Eye (tissue), 1 donor: ENCODE measurements at places on chromosomes 4 and X.
A peak's percentile ranks its signal among the peaks of the same experiment; 100 is the strongest.

- DNase-seq: no peak
Measured at GRCh38 chrX:134909261-134909660, 81.5 kb upstream of the SMIM10 start.

GRCh38 chr4:845836-846251 lies 19.9 kb upstream of the CPLX1 start:
- no peak for DNase-seq

- DNase-seq: no peak
Measured at GRCh38 chr4:159021597-159022385, 81.1 kb upstream of the RAPGEF2 start.

DNA sequence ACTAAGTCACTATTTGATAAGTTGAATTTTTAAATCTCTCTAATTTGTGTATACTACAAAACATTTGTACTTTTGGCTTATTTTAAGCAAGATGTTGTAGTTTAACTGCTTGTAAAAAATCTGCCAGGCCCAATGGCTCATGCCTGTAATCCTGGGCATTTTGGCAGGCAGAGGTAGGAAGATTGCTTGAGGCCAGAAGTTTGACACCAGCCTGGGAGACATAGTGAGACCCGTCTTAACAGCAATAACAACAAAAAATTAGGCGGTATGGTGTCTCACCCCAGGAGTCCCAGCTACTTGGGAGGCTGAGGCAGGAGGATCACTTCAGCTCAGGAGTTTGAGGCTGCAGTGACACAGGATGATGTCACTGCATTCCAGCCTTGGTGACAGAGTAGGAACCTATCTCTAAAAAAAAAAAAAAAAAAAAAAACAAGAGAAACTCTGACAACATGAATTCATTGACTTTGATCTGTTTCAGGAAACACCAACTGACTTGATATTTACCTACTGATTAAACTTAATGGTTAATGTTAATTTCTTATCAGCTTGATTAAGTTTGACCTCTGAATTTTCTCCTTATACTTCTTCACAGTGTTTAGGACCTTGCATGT lies 8.9 kb downstream of the FHIP1A start:
- no peak for DNase-seq

GRCh38 chr4:126678618-126679017 lies 954.1 kb upstream of the INTU start:
- DNase-seq: peak; percentile 53

GRCh38 chrX:101491943-101492342 lies 6.7 kb downstream of the ARMCX4 start:
- no peak for DNase-seq

- no peak for DNase-seq
Measured at GRCh38 chr4:86554646-86555045, 39.5 kb upstream of the PTPN13 start.

DNA sequence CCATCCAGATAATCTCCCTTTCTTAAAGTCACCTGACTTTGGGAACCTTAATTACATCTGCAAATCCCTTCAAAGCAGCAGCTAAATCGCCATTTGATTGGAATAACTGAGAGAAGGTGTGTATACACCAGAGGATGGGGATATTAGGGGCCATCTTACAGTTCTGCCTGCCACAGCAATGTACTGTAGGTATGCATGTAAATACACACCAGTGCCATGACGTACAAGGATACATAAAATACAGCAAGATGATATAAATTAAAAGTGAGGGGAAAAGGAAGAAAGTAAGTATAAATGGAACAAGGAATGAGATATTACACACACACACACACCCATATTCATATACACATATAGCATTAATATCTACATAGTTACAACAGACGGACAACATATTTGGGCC lies 81.2 kb downstream of the CBR4 start:
- no peak for DNase-seq

GRCh38 chr4:130288576-130288975 lies 1192.6 kb downstream of the C4orf33 start:
- DNase-seq: no peak

DNA sequence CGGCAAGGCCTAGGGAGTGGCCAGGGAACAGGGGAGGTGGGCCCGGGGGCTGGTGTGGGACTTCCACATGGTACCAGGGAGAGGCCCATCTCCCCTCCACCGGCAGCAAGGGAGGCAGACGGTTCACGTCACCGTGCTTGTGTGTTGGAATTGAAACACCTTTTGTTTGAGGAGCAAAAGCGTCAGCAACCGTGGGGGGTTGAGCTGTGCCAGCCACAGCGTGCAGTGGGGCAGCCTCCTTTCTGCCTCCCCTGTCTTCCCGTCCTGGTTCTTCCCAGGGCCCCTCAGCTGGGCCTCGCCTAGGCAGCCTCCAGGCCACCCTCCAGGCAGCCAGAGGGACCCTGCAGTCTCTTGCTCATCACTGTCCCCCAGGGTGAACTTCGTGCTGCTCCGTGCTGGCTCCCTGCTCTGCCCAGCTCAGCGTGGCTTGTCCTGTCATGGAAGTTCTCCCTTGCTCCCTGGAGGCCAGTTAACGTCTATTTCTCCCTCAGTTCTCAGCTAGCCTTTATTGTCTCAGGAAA lies 32.1 kb upstream of the HGFAC start:
- DNase-seq: no peak

DNA sequence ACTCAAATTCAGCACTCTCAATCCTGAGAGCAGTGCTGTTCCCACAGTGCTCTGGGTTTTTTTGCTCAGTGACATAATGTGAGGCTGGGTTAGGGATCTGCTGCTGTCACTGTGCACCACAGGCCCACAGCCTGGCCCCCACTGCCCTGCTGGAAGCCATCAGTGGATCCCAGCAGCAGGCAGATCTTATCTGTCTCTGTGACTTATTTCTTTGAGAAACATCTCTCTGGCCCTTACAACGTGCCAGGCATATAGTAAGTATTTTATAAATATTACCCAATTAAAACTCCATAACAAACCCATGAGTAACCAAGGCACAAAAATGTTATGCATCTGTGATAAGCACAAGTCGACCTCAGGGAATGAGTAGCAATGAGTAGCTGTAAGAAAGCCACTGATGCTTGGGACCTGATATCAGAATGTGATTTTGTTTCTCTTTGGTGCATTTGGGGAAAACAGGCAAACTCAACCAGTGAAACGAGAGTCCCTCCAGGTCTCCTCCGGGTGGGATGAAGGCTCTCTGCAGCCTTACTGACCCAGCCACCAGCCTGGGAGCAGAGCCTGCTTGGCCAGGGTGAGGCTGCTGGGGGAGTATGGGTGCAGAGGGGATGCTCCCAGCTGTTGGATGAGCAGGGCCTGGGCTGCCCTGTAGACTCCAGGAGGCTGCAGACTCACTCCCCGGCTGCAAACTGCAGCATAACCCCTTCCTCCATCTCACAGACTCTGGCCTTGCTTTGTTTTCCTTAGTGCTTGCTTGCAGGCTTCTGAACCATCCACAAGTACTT lies 172.7 kb upstream of the LNX1 start:
- peak; percentile 10 for DNase-seq

DNA sequence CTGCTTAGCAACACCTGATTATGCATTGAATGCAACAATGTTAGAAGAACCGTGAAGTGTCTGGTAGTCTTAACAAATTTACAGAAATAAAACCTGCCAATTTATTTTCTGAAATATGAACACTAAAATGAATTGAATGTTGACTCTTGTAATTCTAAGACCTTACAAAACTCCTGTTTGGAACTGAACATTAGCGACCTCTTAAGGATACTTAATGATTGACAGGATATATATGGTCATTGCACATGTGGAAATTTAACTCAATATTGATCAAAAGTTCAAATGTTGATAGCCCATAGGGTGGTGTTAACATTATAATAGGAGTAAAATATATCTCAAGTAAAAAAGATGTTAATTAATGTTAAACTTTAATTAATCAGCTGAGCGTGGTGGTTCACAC lies 79.1 kb downstream of the TECRL start:
- DNase-seq: no peak

DNA sequence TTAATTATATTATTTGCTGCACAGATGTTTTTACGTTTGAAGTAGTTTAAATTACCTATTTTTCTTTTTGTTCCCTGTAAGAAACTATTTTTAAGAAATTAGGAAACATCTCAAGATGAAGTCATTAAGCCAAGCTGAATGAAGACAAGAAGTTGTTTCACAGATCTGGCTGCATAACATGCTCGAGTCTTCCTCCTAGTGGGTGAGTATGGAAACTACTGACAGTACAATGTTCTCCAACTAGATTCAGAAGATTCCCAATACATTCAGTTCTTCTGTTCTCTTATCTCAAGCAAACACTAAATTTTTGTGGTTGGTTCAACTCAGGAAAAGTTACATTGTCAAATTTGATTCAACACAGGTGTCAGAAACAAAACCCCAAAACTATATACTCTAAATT lies 256.8 kb upstream of the VCX start:
- DNase-seq: peak; percentile 49

DNA sequence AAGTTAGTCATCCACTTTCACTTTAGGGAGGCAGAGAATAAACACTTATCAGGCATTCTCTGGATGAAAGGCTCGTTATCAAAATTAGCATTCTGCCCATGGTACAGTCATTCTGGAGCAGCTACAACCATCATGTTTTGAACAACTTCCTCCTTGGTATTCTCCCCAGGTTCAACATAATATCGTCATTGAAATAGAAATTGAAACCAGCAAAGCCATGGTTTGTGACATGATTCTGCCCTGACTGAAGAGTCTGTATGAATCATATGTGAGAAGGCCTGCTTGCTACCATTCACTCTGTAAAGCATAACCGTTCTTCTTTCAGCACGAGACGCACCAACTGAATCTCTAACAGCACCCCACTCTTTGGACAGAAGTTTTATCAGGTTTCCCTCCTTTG lies 127.5 kb upstream of the RADX start:
- no peak for DNase-seq

DNA sequence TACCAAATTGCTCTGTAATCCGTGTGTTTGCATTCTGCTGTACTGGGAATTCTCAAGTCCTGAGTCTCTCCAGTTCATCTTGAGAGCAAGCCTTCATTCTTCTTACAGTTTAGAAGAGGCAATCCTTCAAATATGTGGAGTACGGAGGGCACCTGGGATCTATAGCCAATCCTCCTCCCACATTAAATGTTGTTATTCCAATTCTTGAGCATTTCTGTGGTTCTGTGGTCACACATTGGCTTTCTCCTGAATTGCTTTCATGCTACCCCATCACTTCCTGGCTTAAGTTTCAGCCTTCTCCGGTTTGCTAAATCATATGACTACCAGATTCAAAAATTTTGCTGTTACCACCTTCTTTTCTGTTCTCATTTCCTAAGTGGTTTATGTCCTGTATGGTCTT lies 611.1 kb downstream of the PCDH19 start:
- DNase-seq: no peak

- DNase-seq: peak; percentile 4
Measured at GRCh38 chrX:118566359-118566758, 70.7 kb downstream of the DOCK11 start.

DNA sequence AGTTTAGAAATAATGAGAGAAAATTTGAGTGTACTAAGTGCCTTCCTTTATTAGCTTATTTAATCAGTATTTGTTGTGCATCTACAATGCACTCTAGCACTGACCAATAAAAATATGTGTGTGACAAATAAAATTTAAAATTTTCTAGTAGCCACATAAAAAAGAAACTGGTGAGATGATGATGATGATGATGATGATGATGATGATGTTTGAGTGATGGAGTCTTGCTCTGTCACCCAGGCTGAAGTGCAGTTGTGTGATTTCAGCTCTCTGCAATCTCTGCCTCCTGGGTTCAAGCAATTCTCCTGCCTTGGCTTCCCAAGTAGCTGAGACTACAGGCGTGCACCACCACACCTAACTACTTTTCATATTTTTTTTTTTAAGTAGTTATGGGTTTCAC lies 110.2 kb downstream of the RNF150 start:
- no peak for DNase-seq

DNA sequence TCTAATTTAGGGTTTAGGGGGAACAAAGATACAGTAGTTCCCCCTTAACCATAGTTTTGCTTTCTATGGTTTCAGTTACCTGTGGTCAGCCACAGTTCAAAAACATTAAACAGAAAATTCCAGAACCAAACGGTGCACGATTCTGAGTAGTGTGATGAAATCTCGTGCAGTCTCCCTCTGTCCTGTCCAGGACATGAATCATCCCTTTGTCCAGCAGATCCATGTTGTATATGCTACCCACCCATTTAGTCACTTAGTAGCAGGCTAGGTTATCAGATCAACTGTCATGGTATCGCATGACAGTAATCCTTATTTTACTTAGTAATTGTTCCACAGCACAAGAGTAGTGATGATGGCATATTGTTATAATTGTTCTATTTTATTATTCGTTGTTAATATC lies 556.1 kb downstream of the IL1RAPL1 start:
- DNase-seq: no peak

GRCh38 chrX:13263560-13264251 lies 56.1 kb downstream of the ATXN3L start:
- DNase-seq: no peak

DNA sequence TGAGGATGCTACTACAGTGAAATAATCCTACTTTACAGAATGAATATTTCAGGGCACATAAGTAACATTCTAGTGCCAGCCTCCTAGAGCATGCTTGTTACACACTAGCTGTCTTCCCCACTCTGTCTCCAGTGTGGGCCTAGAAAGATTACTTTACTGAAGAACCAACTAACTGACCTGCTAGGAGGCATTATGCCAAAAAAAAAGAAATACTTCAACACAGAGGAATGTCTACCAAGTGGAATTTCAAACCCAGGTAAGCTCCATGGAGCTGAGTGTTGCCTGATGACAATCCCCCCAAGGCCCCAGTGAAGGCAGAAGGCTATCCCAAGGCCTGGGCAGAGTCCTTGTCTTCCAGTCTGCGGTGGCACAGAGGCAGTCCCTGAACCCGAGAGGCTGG lies 40.9 kb upstream of the STS start:
- no peak for DNase-seq

- peak; percentile 42 for DNase-seq
Measured at GRCh38 chr4:154035341-154035740, 246.5 kb upstream of the SFRP2 start.

DNA sequence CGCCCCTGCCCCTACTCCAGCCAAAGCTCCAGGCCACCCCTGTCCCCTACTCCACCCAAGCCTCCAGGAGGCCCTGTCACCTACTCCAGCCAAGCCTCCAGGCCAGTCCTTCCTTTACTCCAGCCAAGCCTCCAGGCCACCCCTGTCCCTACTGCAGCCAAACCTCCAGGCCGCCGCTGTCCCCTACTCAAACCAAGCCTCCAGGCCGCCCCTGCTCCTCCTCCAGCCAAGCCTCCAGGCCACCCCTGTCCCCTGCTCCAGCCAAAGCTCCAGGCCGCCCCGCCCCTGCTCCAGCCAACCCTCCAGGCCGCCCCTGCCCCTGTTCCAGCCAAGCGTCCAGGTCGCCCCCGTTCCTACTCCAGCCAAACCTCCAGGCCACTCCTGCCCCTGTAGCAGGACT lies 5.1 kb upstream of the ASMT start:
- DNase-seq: no peak

GRCh38 chr4:96108146-96108545 lies 268.3 kb downstream of the PDHA2 start:
- DNase-seq: no peak

DNA sequence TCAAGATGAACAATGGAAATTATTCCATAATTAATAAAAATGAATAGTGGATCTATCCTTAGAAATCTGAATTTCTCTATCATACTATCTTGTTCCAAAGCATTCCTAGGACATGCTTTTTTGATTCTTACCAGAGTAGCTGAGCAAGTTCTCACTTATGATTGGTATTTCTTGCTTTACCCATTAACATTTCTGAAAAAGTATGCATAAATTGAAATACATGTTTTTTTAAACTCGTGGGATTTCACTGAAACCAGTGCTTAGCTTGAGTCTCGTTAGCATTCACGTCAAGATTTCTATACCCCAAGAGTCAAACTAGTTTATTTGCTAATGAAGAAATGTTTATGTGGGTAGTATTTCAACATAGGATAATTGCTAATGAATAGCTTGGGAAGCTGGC lies 89.0 kb downstream of the ELOVL6 start:
- DNase-seq: no peak

GRCh38 chrX:112571388-112571787 lies 108.3 kb downstream of the LHFPL1 start:
- DNase-seq: no peak
